ENCODE measurements at places on chromosomes 13 and 19.

- DNase-seq = no peak
Measured at GRCh38 chr13:112186091-112186490, 119.1 kb downstream of the SOX1 start.

GRCh38 chr19:8308891-8309291 is 733 bp upstream of the CD320 start:
- no peak for DNase-seq

GRCh38 chr19:45657520-45658167 is 10.4 kb upstream of the GIPR start:
- DNase-seq = no peak

GRCh38 chr13:113143466-113144254 is 14.8 kb upstream of the PROZ start:
- no peak for DNase-seq

DNA sequence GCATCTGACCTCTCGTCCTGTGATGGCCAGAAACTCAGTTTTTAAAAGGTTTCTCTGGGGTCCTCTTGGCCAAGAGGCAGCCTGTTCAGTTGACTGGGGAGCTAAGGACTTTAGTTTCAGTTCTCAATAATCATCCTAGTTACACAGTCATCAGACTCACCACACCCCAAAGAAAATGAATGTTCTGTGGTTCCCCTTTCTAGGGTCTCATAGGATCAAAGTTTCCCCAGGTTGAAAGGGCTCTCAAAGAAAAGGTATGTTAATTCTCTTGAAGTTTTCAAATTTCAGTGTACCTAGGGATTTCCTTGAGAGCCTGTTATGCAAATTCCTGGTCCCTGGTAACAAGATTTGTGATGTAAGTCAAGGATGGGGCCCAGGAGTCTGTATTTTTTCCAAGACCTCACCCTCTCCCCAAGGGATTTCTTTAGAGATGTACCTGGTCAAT is 94.9 kb downstream of the FAM216B start:
- no peak for DNase-seq

DNA sequence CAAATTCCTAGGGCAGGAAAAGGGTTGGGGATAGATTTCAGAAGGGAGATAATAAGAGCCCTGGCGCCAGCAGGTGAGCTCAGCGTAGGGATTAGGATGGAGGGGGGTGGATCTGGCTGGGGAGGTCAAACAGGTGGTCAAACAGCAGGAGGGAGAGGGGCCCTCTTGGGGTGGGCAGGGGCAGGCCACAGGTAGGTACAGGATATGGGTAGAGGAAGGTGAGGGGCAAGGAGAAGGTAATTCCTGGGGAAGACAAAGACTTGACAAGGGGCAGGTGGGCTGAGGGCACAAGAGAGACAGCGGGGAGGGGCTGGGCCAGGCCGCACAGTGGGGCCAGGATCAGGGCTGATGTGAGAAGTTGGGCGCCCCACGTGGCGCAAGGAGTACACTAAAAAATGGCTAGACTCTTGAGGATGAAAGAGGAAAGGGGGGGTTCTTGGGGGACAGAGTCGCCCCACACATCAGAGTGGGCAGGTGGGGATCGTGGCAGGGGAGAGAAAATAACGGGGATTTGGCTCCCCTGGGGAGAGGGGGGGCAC is 713 bp downstream of the KRI1 start:
- peak; percentile 39 for DNase-seq

- no peak for DNase-seq
Measured at GRCh38 chr13:43272851-43273250, 249.5 kb downstream of the DNAJC15 start.

GRCh38 chr13:98664047-98664446 is 87.1 kb upstream of the STK24 start:
- no peak for DNase-seq

GRCh38 chr13:105343134-105343806 is 1192.2 kb downstream of the EFNB2 start:
- no peak for DNase-seq

- no peak for DNase-seq
Measured at GRCh38 chr19:15180451-15181390, 20.1 kb downstream of the NOTCH3 start.

DNA sequence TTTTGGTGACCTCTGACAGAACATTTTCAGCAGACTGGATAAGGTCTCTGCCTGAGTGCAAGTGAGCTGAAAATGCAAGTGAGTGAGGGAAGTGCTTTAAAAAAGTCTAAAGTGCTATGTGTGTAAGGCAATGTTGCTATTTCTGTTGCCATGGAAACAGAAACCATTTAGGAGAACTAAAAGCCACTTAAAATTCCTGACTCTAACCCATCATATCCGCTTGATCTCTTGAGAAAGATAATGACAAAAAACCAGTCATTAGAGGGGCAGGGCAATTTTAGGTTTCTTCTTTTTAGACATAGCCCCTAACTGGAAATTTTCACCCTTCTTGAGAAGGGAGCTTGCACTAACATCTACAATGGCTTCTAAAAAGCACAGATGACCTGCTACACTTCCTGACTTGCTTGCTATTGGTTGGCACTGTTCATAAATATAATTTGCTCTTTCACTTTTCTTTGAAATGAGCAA is at the start of gene CYSLTR2:
Gene CYSLTR2 (plus strand): TSS at position 458 of the 468 bp plus-strand sequence. CDS start 52,889 bp downstream, outside the sequence.
- DNase-seq = no peak

DNA sequence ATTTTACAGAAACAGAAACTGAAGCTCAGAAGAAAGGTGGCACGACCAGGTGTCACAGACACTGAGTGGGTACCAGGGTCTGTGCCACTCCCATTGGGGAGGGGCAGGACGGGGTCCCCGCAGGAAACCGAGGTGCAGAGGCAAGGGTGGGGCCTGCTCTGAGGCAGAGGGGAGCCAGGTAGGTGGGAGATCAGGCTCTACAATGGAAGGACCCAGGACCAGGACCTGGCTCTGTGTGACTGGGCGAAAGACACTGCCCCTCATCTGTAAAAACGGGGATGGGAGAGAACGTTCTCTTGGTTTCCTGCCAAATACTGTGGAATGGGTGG is 2.8 kb downstream of the PTGIR start:
- DNase-seq = no peak

DNA sequence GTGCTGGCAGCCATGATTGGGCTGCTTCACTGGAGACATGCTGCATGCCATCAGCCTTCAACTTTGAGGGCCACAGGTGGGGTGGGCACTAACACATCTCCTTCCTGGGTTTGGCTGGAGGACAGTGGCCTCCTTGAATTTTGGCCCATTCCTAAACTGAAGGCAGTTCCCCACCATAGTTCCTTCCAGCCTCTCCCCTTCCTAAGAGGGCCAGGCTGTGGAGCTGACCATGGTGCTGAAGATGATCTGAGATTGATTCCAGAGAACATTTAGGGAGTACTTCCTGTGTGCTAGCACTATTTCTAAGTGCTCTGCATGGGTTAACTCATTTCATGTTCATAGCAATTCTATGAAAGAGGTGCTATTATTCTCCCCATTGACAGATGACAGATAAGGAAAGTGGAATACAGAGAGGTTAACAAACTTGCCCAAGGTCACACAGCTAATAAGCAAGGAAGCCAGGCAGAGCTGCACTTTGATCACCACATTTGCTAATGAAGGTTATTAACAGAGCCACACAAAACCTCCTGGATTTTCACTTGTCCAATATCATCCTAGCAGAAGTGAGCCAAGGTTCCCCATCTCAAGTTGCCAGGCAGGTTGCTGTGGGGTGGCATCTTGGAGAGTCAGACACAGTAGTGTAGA is 175.3 kb downstream of the ZIC5 start:
- no peak for DNase-seq

- peak; percentile 21 for DNase-seq
Measured at GRCh38 chr13:91346850-91347201, 661 bp upstream of the MIR17HG start.

DNA sequence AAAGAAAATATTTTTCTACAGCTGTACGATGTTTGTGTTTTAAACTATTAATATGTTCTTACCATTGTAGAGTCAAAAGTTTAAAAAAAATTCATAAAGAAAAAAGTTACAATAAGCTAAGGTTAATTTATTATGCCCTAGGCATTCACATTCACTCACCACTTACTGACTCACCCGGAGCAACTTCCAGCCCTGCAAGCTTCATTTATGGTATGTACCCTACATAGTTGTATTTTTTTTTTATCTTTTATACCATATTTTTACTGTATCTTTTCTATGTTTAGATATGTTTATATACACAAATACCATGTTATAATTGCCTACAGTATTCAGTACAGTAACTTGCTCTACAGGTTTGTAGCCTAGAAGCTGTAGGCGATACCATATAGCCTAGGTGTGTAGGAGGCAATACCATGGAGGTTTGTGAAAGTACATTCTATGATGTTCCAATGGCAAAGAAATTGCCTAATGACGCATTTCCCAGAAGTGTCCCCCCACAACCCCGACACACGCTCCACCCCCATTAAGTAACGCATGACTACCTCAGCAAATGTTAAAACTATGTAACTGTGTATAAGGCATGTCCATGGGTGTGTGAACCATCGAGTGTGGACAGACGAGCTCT is 60.4 kb downstream of the SLITRK6 start:
- DNase-seq = no peak
